Adipocyte (in vitro differentiated cells): ENCODE measurements at places on chromosomes 4 and X.

- no peak for DNase-seq
Observed at GRCh38 chr4:187865914-187866313, 129.7 kb upstream of the ZFP42 start.

DNA sequence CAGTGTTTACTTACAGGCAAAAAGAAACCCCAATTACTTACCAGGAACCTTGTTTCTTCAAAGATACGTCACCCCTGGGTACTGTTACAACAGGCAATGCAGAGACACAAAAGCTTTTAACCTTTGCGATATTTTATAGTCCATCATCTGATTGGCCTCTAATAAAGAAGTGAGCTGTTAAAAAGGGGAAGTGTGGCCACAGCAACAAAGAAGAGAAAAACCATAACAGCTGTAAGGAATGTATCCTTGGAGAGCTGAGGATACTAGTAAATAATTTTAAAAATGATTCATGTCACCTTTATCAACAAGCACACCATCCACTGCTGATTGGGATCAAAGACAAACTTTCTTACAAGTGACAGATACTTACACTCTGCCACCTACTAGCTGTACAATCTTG is 14.1 kb downstream of the GABRA4 start:
- DNase-seq, result no peak

- peak; percentile 19 for DNase-seq
Observed at GRCh38 chr4:162499478-162499877, 335.7 kb upstream of the FSTL5 start.

DNA sequence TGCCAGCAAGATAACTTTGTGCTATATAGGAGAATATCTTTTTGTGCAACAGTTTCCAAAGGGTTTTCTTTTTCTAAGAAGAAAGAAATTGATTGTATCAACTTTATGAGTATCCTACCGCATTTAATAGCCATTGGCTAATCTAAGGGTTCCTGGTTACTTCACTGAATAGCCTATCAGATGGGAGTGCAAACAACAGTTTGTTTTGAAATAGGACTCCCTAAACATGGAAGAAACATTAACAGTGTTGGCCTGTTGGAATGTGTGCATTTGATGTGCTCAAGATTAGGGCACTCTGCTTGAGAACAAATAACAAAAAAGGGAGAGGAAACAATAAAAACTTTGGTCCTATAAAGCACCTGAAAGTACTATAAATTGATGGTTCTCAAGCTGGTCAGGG is 29.1 kb downstream of the NPNT start:
- DNase-seq, result no peak

DNA sequence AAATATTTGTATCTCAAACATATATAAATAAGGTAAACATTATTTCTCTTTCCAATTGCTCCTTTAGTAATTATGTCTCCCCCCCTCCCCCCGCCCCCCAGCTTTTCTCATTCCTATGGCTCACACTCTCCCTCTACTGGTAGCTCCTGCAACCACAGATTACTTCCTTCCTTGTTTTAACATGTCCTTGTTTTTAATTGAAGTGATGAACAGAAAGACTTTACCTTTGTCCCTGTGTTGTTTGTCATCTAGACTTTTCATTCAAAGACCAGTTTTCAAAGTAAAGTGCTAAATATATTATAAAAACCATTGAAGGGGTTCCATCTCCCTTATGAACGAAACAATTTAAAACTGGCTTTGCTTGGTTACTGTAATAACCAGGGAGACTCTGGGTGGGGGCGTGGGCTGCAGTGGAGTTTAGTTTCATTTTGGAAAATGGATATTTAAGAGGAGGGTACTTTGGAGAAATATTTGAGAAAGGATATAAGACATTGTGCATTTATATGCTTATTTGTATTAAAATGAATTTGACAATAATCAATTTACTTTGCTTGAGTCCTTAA is 352.9 kb downstream of the RAPGEF2 start:
- peak; percentile 77 for DNase-seq

DNA sequence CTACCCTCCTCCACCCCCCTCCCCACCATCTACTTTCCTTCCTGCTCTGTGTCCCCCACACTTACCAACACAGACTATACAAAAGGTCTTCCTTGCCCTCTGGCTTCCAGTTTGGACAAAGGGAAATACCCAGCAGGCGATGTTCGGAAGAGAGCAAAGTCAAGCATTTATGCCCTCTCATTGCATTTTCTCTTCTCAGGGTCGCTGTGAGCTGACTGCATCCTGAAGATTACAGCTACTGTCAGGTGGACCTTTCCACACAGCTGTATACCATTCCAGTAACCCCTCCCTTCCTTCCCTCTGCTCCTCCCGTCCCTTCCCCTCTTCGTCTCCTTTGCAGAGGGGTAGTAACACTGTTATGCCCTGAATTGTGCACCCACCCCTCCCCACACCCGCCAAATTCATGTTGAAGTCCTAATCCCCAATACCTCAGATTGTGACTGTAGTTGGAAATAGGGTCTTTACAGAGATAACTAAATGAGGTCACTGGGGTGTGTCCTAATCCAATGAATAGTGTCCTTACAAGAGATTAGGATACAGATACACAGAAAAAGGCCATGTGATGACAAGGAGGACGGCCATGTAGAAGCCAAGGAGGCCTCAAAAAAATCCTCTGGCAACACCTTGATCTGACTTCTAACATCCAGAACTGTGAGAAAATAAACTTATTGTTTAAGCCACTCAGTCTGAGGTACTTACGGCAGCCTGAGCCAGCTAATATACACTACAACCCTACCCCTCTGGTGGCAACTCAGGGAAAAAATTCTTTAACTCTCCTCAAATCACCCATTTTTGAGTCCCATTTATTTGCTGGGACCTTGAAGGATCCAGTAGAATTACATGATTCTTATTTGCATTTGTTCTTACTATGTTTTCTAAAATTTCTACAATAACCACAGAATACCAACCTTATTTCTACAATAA is 11.7 kb downstream of the MORF4L2 start:
- no peak for DNase-seq

DNA sequence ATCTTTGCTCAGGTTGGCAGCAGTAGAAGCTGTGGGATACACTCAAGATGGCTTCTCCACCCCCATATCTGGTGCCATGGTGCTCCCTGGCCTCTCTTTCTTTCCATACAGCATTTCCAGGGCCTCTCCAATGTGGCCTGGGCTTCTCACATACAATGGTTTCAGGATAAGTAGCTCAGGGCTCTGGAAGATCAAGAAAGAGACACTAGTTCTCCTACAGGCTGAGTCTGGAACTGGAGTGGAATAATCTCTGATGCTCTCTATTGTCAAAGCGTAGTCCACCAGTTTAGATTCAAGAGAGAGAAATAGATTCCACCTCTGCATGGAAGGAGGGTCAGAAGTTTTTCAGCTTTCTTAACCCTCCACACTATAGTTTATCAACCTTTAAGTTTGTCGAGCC is 138.2 kb upstream of the AADAT start:
- no peak for DNase-seq

DNA sequence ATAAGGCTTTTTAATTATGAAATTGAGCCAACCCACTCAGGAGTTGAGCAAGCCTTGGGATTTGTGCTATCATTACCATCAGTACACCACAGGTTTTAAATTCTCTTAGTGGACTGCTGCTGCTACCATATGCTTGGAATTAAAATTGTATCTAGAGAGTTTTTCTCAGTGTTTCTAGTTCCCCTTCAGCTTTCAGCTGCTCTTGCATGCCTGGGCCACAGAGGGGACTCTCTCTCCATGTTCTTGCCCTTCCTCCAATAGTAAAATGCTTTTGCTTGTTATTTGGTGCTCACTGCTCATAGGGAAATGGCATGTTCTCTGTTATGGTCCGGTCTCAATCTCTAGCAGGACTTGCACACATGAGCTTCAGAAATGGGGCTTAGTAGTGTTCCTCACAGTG is 101.9 kb downstream of the IGSF1 start:
- no peak for DNase-seq

GRCh38 chrX:105635794-105636193 is 186.5 kb upstream of the NRK start:
- DNase-seq, result no peak

DNA sequence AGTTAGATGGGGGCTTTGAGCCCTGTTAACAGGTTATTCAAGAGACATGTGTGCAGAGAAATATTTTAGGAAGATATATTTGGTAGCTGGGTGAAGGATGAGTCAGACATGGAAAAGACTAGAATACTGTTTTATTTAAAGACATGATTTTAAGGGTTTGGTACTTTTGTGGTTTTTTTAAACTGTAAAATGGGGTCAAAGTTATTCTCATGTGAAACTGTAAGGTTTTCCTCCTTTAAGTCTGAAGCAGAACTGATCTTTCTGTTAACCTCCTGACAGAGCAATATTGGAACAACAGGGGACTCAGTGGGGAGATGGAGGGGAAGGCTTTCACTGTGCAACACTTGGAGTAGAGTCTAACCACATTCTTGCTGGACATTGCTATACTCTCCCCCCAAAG is 112.4 kb upstream of the LSM6 start:
- peak; percentile 3 for DNase-seq

- DNase-seq, result no peak
Observed at GRCh38 chr4:5884796-5885195, 8.1 kb downstream of the CRMP1 start.

DNA sequence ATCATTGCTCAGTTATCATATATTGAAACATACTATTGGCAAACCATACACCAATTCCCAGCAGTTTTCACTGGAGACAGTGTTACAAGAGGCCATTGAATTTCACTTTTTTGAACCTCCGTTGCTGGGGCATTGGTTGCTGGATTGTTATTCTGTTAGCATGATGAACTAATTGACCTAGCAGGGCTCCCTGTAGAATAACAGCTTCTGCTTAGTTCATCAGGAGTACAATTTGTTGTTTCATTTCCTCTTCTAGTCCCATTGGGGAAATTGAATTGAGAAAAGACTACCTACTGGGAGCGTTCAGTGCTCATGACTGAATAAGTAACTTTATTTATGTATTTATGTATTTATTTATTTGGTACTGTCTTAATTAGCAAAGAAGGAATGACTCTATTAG is 151.6 kb downstream of the SLIT2 start:
- no peak for DNase-seq

GRCh38 chr4:134117392-134118183 is 84.0 kb downstream of the PABPC4L start:
- DNase-seq, result peak; percentile 2

GRCh38 chr4:44016570-44017421 is 431.8 kb downstream of the KCTD8 start:
- DNase-seq, result no peak

- DNase-seq, result no peak
Observed at GRCh38 chr4:17968721-17969120, 52.8 kb downstream of the LCORL start.

DNA sequence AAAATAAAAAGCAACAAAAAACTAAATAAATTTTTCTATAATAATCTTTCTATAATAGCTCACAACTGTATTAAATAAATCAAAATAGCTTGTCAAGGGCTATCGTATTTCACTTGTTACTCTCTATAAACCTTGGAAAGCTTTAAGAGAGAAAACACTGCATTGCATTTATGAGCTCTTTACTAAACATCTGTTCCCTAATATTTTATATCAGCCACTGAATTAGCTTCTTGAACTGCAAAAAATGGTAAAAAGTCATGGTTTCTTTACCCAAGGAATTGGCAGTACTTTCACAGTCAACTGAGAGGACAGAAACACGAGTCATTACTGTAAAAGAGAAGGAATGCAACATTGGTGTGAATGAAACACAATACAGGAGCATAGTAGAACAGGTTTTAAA is 671.2 kb downstream of the PCDH18 start:
- DNase-seq, result peak; percentile 34

DNA sequence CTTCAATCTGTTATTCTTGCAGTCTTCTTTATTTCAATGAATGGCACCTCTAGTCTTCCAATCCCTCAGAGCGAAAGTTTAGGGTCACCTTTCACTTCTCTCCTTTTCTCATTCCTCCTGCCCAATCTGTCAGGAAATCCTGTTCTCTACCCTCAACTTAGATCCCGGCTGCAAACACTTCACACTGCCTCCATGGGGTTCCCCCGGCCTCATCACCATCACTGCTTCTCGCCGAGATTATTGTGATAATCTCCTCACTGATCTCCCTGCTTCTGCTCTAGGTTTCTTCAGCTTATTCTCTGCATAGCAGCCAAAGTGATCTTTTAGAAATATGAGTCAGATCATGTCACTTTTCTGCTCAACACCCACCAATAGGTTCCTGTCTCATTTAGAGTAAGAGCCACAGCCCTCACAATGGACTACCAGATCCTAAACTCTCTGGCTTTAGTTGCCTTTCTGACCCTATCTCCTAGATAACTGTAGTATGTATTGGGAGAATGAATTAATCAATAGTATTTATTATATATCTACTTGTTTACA is 43.6 kb upstream of the TBC1D9 start:
- no peak for DNase-seq

- no peak for DNase-seq
Observed at GRCh38 chr4:112199041-112199440, 32.5 kb upstream of the AP1AR start.

- no peak for DNase-seq
Observed at GRCh38 chrX:7131621-7132020, 15.9 kb upstream of the STS start.

DNA sequence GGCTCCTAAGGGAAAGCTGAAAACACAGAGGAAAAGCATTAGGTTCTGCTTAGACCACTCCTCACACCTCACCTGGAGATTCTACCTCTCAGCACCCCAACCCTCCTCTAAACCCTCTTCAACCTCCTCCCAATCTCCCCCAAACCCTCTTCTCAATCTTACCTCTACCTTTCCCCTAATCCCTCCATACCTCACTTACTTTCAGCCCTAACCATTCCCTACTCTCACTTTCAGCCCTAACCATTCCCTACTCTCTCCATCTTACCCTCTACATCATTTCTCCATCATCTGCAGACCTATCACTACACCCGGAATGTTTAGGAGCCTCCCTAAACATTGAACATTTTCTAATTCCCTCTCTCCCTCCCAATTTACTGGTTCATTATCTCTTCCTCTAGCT is 3.5 kb downstream of the RTL3 start:
- no peak for DNase-seq

- no peak for DNase-seq
Observed at GRCh38 chrX:70001708-70002341, 47.9 kb downstream of the AWAT2 start.

GRCh38 chr4:68401231-68401630 is 46.0 kb upstream of the TMPRSS11E start:
- DNase-seq, result no peak

- no peak for DNase-seq
Observed at GRCh38 chrX:136920001-136920400, 39.5 kb upstream of the RBMX start.

DNA sequence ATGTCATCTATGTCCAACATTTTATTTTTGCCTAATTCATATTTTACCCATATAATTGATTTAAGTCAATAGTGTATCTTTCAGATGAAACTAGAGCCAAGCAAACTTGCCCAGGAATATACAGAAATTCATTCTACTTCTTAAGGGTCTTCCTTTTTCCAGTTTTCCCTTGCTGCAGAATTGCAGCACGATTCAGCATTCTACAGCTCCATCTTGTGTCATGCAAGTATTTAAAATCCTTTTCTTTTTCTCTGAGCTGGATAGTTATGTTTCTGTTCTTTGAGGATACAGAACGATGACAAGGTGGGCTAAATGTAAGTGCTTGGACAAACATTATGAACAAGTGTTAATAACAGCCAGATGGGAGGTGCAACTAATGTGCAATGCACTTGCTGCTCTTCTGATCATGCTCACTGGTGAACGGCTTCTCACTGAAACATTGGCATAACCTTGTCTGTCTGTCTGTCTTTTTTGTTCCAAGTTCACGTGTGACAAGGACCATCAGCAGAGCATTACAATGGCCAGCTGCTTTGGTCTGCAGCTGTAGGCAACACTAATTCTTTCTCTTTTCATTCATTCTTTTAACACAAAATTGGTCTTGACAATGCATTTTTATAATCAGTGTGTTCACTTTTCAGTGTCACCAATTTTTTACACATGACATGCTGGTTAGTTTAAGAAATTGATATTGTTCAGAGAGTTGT is 1821.7 kb downstream of the ARAP2 start:
- DNase-seq, result peak; percentile 50
